ENCODE measurements at places on chromosomes 1 and 21. TPM values are rescaled to one million over a fixed set of nuclear protein-coding genes. Genes with fewer than 3 reads are reported as not detected.

The SERBP1 gene
- 306 TPM for polyA plus RNA-seq

The UTS2 gene
- polyA plus RNA-seq = not detected

The CHI3L2 gene
- 0.21 TPM for polyA plus RNA-seq

DNA sequence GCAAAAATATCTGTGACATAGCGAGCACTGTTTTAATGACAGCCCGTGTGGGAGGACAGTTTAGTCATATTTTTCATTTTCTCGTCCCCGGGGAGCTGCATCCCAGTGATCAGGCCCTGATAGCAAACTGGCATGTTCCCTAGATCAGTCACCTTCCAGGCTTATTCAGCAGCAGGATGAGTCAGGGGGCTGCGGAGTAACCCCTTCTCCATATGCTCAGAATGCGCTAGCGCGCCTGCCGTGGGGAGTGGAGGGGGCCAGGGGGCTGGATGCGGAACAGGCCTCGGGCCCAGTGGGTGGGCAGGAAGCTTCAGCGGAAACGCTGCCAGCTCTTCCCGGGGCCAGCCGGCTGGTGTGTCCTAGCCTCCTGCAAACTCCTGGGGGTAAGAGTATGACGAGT lies 94.0 kb downstream of the KCND3 start:
- DNase-seq = no peak

GRCh38 chr1:119909890-119910596 lies 13.7 kb upstream of the ADAM30 start:
- DNase-seq = no peak

- no peak for DNase-seq
These were observed 13.8 kb downstream of the RASSF5 start for GRCh38 chr1:206521127-206521526.

DNA sequence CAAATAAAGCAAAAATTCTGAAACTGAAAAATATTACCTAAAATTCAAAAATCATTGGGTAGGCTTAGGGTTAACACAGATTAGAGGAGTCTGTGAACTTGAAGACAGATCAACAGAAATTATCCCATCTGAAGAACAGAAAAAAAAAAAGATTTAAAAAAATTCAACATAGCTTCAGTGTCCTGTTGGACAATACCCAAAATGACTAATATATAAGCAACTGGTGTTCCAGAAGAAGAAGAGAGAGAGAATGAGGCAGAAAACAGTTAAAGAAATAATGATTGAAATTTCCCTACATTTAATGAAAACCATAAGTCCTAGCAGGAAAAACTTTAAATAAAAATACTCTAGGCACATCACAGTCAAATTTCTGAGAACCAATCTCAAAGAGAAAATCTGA lies 31.5 kb downstream of the TMCO1 start:
- DNase-seq = no peak

- DNase-seq = no peak
These were observed 161.0 kb downstream of the DHRS3 start for GRCh38 chr1:12456979-12457378.
